ENCODE measurements at places on chromosomes 13 and 19.

DNA sequence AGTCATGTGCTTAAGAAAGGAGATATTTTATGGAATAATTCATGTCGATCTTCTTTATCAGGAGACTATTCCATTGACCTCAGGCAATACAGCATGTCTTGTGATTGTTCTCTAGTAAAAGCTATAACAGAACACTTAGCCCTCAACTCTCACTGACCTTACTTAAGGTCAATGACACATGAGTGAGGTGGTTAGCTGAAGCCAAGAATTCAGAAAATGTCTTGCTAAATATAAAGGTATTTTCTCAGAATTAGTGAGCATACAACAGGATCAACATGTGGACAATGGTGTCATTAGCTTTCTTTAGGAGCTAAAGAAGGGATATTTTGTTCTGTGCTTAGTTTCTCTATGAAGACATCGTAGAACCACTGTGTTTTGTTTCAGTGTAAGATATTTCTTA is 1730.4 kb upstream of the SLC10A2 start:
- no peak for DNase-seq
- H3K27ac ChIP-seq: no peak overlapping the region
- H3K36me3 ChIP-seq: no peaks in the 10 kb centered on the region
- no peaks in the 10 kb centered on the region for H3K27me3 ChIP-seq
- H3K4me3 ChIP-seq: no peak overlapping the region

DNA sequence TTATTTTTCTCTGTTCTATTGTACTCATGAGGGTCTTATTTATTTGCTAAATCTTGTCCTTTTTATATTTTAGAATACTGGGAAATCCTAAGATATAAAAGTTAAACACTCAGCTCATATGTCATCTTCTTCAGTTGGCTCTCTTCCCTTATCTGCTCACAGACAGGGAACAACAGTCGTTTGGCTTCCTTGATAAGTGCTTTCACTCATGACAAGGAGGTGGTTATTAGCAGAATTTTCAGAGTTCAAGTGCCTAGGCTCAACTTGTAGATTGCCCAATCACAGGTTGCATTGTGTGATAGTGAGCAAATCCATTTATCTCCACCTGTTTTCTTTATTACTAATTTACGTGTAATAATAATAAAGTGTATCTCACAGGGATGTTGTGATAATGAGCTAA is 620.3 kb upstream of the PCDH20 start:
- no peak overlapping the region for H3K27ac ChIP-seq
- H3K27me3 ChIP-seq: no peaks in the 10 kb centered on the region
- no peaks in the 10 kb centered on the region for H3K36me3 ChIP-seq

GRCh38 chr19:32017176-32017953 is 328.0 kb upstream of the ZNF507 start:
- H3K36me3 ChIP-seq: no peaks in the 10 kb centered on the region
- DNase-seq: no peak
- no peaks in the 10 kb centered on the region for H3K27me3 ChIP-seq
- peak overlapping the region; percentile 96 for H3K27ac ChIP-seq

DNA sequence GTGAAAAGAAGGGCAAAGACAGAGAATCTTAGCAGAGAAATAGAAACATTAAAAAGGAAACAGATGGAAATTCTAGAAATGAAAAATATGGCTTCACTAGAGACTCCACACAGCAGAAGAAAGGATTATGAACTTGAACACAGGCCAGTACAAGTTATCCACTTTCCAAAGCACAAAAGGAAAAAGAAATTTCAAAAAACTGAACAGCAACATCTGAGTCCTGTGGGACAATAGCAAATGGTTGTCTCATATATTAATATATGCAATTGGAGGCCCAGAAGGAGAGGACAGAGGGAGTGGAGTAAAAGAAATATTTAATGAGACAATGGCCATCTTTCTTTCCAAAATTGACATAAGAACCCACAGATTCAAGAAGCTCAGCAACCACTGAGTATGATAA is 141.7 kb upstream of the GJB6 start:
- peaks cover 8% of the 10 kb centered on the region for H3K27me3 ChIP-seq
- no peak for DNase-seq
- no peaks in the 10 kb centered on the region for H3K36me3 ChIP-seq
- no peaks in the 10 kb centered on the region for H3K4me1 ChIP-seq
- no peak overlapping the region for H3K27ac ChIP-seq

- no peak within 1 kb of the TSS for H3K27ac ChIP-seq
- H3K27me3 ChIP-seq: peaks cover 30% of the 10 kb centered on the region
- DNase-seq: no peak
- peak within 1 kb of the TSS; percentile 51 for H3K4me3 ChIP-seq
- H3K36me3 ChIP-seq: no peaks in the 10 kb centered on the region
Measured at GRCh38 chr13:51222037-51222685, at the start of gene FAM124A. Gene FAM124A, plus strand, starts transcription at chr13:51222398. Its CDS starts 104 bp downstream, at chr13:51222502.

- no peak overlapping the region for H3K4me3 ChIP-seq
- H3K27ac ChIP-seq: no peak overlapping the region
- DNase-seq: no peak
- H3K36me3 ChIP-seq: peaks cover 92% of the 10 kb centered on the region
- H3K4me1 ChIP-seq: no peaks in the 10 kb centered on the region
Measured at GRCh38 chr19:11027381-11027780, 61.9 kb upstream of the LDLR start.

- DNase-seq: no peak
- peaks cover 46% of the 10 kb centered on the region for H3K4me1 ChIP-seq
- H3K4me3 ChIP-seq: no peak overlapping the region
Measured at GRCh38 chr13:110010404-110011138, 224.2 kb upstream of the IRS2 start.

DNA sequence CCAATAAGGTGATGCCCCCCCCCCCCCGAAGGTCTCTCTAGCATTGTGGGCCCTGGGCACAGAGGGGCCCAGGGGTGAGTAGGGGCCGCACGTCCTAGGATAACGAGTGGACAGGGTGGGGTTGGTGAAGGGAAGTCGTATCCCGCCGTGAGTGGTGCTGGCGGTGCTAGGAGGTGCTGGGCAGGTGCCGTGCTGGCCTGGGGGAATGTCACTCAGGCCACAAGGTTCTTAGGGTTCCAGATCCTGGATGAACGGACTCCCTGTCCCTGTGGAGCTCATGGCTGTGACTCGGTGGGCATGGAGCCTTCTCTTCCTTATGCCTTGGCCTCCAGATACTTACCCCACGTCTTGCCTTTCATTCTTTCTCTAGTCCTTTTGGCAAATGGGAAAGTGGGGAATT is 157.4 kb upstream of the SOX1 start:
- peaks cover 52% of the 10 kb centered on the region for H3K27me3 ChIP-seq
- no peak overlapping the region for H3K4me3 ChIP-seq
- H3K4me1 ChIP-seq: no peaks in the 10 kb centered on the region
- H3K27ac ChIP-seq: no peak overlapping the region

DNA sequence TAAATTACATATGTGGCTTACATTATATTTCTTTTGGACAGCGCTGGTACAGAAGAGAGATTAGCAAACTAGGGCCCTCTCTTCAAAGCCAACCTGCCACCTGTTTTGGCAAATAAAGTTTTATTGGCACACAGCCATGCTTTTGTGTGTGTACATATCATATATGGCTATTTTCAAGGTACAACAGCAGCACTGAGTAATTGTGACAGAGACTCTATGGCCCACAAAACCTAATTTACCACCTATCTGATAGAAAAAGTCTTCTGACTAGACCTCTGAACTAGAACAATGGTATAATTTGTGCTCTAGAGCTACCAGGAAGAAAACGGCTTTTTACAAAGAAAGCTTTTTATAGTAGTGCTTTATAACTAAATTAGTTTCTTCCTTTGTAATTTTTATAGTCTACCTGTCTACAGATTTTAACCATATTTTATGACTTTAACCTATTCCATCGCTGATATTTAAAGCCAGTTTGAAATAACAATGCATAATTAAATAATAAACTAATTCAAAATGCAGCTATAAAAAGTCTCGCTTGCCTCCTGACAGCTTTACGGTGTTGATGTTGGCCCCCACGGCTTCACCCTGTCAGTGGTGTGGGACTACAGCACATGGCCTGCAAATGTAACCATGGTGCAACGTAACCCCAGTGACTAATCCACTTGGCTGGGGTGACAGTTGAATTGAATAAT is 17.7 kb upstream of the DPY19L3 start:
- no peak overlapping the region for H3K4me3 ChIP-seq
- H3K27ac ChIP-seq: no peak overlapping the region
- H3K4me1 ChIP-seq: no peaks in the 10 kb centered on the region
- H3K27me3 ChIP-seq: no peaks in the 10 kb centered on the region

DNA sequence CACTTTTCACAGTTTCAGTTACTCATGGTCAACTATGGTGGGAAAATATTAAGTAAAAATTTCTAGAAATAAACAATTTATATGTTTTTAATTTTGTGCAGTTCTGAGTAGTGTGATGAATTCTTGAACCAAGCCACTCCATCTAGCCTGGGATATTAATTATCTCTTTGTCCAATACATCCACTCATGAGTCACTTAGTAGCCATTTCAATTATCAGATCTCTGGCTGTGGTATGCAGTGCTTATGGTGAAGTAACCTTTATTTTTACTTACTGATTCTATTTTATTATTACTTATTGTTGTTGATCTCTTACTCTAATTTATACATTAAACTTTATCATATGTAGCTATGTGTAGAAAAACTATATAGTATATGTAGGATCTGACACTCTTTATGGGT is 128.9 kb upstream of the KLHL1 start:
- H3K36me3 ChIP-seq: no peaks in the 10 kb centered on the region
- no peaks in the 10 kb centered on the region for H3K4me1 ChIP-seq
- no peak overlapping the region for H3K4me3 ChIP-seq
- H3K27me3 ChIP-seq: no peaks in the 10 kb centered on the region
- no peak for DNase-seq
- no peak overlapping the region for H3K27ac ChIP-seq

- no peak overlapping the region for H3K27ac ChIP-seq
- H3K27me3 ChIP-seq: no peaks in the 10 kb centered on the region
- no peak for DNase-seq
- 0 out of 2 replicates have a peak, but pooled peaks cover 7% of the 10 kb centered on the region for H3K36me3 ChIP-seq
Measured at GRCh38 chr13:27631665-27632064, 10.0 kb downstream of the POLR1D start.

- H3K27me3 ChIP-seq: no peaks in the 10 kb centered on the region
- no peaks in the 10 kb centered on the region for H3K4me1 ChIP-seq
- H3K27ac ChIP-seq: no peak overlapping the region
- DNase-seq: no peak
Measured at GRCh38 chr13:23952796-23953195, 55.5 kb upstream of the C1QTNF9B start.

DNA sequence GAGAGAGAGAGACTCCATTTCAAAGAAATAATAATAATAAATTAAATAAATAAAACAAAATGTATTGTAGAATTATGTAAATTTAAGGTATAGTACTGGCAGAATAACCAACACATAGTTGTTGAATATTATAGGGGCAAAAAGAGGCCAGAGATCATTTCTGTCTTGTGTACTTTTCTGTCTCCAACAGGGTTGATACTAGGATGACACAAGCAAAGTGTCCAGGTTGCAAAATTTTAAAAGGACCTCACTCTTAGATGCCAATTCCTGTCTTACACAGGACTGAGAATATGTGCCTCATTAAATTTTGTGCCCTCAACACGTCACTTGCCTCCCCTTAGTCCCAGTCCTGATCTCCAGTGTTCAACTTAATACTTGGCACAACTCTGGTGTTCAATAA is 2.2 kb upstream of the AP2S1 start:
- peaks cover 29% of the 10 kb centered on the region for H3K4me1 ChIP-seq
- no peak overlapping the region for H3K27ac ChIP-seq
- H3K27me3 ChIP-seq: no peaks in the 10 kb centered on the region
- H3K36me3 ChIP-seq: peaks cover 13% of the 10 kb centered on the region
- H3K4me3 ChIP-seq: no peak overlapping the region

GRCh38 chr13:71576571-71576970 is 290.4 kb downstream of the DACH1 start:
- H3K4me3 ChIP-seq: no peak overlapping the region
- H3K27ac ChIP-seq: no peak overlapping the region
- H3K36me3 ChIP-seq: no peaks in the 10 kb centered on the region
- H3K4me1 ChIP-seq: no peaks in the 10 kb centered on the region
- DNase-seq: no peak

DNA sequence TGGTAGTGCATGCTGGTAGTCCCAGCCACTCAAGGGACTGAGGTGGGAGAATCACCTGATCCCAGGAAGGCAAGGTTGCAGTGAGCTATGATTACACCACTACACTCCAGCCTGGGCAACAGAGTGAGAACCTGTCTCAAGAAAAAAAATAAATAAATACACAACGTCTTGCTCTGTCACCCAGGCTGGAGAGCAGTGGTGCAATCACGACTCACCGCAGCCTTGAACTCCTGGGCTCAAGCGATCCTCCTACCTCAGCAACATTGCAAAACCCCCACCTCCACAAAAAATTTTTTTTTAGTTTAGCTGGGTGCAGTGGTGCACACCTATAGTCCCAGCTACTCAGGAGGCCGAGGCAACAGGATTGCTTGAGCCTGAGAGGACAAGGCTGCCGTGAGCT is 8.8 kb downstream of the TPM4 start:
- H3K27me3 ChIP-seq: no peaks in the 10 kb centered on the region
- H3K36me3 ChIP-seq: peaks cover 100% of the 10 kb centered on the region
- DNase-seq: no peak

DNA sequence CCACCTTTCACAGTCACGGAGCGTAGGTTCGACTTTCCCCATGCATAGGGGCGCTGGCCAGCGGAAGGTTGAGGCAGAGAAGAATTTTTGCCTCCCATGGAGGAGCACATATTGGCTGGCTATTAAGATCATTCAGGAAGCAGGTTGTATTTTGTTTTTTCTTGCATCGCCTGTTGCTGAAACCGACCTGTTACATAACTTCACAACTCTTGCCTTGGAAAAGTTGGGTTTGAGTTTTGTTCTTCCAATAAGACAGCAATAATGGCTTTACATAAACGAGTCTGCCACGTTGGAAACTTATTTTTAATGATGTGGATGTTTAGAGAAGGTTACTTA is 1.4 kb downstream of the UPF1 start:
- H3K27me3 ChIP-seq: no peaks in the 10 kb centered on the region
- peaks cover 60% of the 10 kb centered on the region for H3K36me3 ChIP-seq
- peak overlapping the region; percentile 97 for H3K4me3 ChIP-seq

DNA sequence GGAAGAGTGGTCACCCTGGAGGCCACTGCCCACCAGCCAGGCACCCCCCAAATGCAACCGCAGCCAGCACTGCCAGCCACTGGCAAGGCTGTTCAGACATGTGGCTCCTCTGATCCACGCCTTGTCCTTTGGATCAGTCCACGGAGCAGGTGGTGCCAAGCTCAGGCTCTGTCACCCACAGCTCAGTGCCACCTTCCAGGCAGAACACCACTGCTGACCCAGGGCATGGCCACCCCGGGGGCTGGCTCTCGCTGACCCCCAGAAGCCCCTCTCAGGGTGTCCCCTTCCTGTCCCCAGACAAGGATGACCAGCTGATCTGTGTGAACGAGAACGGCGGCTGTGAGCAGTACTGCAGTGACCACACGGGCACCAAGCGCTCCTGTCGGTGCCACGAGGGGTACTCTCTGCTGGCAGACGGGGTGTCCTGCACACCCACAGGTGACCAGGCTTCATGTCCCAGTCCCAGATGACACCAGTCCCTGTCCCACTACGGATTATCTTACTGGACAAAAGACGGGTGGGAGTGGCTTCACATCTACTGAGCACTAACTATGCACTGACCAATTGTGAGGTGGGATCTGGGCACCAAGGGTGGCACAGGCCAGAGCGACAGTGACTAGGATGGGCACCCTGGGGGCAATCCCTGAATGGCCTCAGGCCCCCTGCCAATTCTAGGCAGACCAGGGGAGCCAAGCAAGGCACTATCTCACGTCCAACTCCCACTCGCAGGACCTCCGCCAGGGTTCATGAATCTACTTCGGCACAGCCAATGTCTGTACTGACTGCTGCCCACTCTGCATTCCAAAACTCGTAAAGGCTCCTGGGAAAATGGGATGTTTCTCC is 7.0 kb upstream of the F10 start:
- no peak overlapping the region for H3K4me3 ChIP-seq
- DNase-seq: no peak
- no peaks in the 10 kb centered on the region for H3K36me3 ChIP-seq
- no peak overlapping the region for H3K27ac ChIP-seq

- no peak overlapping the region for H3K4me3 ChIP-seq
- no peak overlapping the region for H3K27ac ChIP-seq
Measured at GRCh38 chr19:46551164-46551563, 50.0 kb upstream of the CALM3 start.
